ENCODE measurements at places on chromosomes 6 and 20.

GRCh38 chr6:110034667-110035036 is 56.5 kb downstream of the GPR6 start:
- DNase-seq, result no peak

DNA sequence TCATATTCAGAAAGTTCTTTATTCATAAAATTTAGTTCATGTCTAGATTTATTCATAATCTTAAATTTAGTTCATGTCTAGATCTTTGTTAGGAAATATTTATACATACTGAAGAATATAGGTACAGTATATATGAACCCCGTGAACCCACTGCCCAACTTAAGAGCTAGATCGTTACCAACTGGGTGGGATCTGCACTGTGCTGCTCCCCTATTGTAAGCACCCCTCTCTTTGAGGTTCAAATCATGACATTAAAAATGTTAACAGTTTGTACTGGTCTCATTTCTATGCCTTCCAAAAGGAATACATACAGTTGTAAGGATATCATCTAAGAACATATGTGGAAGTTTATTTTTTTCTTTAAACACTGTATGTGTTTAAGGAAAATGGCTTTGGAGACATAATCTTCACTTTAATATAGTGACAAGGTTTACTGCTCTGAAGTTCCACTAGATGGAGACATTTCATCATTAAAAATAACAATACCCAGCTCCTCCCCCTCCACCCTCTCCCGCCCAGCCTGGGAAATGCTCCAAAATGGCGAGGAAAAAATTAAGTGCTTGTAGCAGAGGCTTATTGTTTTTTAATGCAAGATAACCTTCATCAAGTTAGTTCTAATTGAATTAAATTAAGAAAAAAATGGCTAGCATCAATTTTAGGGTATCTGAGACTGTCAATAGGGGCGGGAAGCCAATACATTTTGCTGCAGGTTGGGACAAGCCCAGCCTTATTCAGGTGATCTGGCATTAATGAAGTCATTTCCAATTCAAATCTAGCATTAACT is 104.1 kb upstream of the TRAF3IP2 start:
- peak; percentile 51 for DNase-seq

GRCh38 chr6:83108378-83108777 is 40.9 kb downstream of the DOP1A start:
- DNase-seq, result no peak

GRCh38 chr20:63641146-63641791 is 12.0 kb downstream of the STMN3 start:
- DNase-seq, result no peak

- DNase-seq, result no peak
Observed at GRCh38 chr6:169678342-169678741, 23.5 kb downstream of the WDR27 start.

- DNase-seq, result no peak
Observed at GRCh38 chr6:159012201-159012600, 12.2 kb upstream of the RSPH3 start.

DNA sequence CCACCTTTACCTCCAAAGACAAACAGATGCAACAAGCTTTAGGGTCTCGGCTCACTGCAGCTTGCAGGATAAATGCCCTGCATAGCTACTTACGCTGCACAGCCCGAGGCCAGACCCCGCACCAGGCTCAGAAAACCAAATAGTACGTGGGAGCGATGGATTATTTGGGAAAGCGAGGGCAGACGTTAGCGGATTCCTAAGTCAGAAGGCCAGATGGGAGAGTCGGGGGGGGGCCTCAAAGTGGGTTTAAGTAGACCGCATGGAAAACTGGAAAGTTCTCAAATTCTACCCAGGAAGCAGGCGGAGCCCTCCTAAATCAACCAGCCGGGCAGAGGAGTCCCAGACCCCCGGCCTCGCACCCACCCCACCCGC is 382 bp downstream of the SFT2D1 start:
- DNase-seq, result no peak

- DNase-seq, result no peak
Observed at GRCh38 chr6:29509239-29509638, 21.5 kb upstream of the MAS1L start.

DNA sequence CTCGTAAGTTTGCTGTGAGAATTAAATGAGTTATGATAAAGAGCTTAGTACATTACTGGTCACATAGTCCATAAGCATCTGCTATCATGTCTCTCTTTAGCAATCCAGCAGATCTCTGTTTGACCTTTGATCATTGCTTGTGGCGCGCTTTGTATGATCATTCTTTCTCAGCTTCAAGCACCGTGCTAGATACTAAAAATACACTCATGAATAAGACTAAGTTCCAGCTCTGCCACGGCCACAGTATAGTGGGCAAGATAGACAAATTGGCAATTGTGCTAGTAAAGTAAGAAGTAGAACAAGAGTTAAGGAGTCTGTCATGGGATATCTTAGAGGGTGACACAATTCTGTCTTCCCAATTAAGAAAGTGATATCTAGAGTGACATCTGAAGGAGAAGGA is 75.2 kb upstream of the ADGRF1 start:
- no peak for DNase-seq

- DNase-seq, result no peak
Observed at GRCh38 chr20:8895472-8895871, 173.4 kb upstream of the PLCB4 start.

GRCh38 chr6:43129434-43130194 is 41.5 kb upstream of the SRF start:
- no peak for DNase-seq

DNA sequence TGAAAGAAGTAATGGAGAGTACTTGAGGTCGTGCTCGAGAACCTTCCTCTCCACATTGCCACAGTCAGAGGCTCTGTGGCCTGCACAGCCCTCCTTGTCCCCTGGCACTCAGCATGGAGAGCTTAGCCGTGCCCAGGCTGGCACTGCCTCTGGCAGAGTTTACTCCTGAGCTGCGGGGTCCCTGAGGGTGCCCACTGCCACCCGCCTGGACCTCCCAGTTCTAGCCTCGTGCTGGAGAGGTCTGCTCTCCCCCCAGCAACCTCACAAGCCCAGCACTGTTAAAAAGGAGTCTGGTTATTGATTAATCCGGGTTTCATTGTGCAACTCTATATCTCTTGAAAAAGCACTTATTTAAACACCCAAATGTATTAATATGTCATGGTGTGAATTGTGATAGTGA is 226.8 kb downstream of the TMEM242 start:
- no peak for DNase-seq

- no peak for DNase-seq
Observed at GRCh38 chr20:8421981-8422380, 289.9 kb downstream of the PLCB1 start.

DNA sequence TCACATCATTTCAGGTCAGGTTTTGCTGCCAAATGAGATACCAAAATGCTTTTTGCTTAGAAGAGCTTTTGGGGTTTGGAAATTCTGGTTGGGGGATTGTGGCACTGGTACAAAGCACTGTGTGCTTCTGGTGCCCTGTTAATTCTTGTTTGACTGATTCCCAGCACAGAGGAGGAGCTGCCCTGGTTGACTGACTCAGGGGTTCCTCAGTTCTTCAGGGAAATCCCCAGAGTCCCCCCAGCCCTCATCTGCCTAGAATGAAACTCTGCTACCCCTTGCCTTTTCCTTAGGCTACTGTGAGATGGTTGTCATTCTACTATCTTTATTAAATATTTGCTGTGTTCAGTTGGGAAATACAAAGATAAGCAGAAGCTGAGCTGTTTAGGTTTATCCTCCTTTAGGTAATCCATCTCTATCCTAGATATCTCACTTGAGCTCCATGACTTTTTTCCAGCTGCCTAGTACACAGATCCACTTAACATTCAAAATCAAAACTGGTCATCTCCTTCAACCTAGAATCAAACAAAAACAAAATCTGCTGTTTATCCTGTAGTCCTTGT is 24.9 kb upstream of the TSPYL1 start:
- DNase-seq, result no peak

- no peak for DNase-seq
Observed at GRCh38 chr6:40740518-40740917, 153.4 kb upstream of the LRFN2 start.

DNA sequence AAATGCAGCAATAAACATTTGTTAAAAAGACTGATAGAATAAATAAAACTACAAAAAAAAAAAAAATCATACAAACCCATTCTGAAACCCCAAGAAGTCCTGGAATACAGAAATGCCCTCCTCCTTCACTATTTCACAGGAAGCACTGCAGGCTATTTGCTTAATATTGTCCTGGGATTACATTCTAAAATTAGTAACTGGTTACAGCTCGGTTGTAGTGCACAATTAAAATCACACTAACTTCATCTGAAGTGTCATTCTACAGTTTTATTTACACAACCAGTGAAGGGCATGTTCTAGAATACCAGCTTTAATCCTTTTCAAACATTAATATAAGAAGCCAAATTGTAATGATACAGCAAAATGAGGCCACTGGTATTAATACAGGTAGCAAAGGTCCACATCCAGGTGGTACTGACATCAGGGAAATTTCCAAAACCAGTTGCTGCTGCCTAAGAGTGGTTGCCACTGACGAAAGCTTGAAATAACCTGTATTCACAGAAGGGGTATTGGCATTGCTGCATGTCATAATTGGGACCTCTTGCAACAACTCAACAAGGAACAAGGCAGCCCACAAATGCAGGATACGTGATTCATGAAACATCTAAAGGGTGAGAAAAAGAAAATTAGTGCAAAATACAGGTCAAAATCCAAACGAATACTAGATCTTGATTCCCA is 26.9 kb downstream of the AKIRIN2 start:
- DNase-seq, result no peak

DNA sequence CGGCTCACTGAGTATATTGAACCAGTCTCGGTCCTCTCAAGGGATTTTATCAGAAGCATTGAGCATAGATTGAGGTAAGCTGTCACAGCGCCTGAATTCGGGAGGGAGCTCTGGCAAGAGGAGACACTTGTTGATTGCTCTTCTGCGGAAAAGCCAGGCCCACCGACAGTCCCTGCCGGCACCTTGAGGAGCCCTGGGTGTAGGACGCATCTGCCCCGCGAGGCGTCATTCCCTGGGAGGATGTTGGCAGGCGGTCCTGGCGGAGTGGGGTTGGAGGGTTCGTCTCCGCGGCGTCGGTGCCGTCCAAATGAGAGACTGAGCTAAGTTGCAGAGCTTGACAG is 843 bp downstream of the FBXO9 start:
- no peak for DNase-seq

DNA sequence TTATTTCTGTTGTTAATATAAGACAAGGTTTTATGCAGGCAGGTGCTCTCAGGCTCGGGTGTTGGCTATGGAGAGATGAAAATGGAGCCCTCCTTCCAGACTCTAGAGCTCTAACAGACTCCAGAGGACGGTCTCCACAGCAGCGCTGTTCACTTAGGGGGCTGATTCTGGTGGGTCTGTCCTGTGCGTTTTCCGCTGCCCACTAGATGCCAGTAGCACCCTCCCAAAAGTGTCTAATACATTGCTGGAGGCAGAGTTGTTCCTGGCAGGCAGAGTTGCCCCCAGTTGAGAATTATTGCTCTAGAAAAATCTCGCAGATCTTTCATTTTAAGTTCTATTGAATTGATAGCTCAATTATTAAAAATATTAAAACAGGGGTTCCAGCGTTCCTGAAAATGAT is 109.9 kb downstream of the MAP3K4 start:
- DNase-seq, result no peak

- DNase-seq, result no peak
Observed at GRCh38 chr6:130908958-130909357, 81.8 kb downstream of the SMLR1 start.

DNA sequence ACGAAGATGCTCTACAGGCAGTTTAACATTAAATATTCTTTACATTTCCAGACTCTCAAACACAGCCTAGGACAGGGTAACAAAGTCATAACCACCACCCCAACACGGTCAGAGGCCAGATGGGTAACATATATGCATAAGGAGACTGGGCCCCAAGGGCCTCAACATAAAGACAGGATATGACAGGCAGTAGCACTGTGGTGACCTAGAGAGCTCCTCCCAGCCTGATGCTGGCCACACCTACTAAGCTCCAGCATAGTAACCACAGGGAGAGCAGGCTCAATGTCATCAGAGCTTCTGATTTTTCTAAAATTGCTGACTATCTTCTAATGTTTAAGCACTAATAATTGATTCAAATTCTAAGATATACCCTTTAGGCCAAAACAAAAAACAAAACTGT is 21.7 kb downstream of the SMLR1 start:
- DNase-seq, result no peak

- DNase-seq, result no peak
Observed at GRCh38 chr6:116019428-116019827, 41.3 kb downstream of the FRK start.

DNA sequence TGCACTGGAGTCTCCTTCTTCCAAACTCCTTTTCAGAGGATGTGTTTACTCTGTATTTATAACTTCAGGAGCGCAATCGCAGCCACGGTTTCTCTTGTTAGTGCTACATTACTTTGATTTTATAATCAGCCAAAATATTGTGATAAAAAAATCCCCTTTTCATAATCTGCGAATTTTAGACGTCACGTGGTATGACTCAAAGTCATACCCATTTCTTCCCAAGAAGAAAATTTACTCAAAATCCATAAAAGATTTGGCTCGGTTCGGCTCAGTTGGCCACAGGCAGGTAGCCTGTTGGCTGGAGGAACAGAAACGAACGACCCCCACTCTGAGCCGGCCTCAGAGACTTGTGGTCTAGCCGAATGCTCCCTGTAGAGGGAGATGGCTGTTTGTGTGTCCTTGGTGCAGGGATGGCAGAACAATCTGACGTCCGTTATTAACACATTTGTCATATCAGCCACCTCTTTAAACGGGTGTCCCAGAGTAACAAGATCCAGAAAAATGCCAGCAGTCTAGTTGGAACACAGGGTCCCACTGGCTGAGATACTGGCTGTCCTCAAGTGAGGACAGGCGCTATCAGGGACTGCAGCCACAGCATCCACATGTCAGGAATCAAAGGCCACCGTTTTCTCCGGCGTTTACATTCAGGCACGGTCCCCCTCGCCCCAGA is 247.6 kb downstream of the DLL1 start:
- no peak for DNase-seq

DNA sequence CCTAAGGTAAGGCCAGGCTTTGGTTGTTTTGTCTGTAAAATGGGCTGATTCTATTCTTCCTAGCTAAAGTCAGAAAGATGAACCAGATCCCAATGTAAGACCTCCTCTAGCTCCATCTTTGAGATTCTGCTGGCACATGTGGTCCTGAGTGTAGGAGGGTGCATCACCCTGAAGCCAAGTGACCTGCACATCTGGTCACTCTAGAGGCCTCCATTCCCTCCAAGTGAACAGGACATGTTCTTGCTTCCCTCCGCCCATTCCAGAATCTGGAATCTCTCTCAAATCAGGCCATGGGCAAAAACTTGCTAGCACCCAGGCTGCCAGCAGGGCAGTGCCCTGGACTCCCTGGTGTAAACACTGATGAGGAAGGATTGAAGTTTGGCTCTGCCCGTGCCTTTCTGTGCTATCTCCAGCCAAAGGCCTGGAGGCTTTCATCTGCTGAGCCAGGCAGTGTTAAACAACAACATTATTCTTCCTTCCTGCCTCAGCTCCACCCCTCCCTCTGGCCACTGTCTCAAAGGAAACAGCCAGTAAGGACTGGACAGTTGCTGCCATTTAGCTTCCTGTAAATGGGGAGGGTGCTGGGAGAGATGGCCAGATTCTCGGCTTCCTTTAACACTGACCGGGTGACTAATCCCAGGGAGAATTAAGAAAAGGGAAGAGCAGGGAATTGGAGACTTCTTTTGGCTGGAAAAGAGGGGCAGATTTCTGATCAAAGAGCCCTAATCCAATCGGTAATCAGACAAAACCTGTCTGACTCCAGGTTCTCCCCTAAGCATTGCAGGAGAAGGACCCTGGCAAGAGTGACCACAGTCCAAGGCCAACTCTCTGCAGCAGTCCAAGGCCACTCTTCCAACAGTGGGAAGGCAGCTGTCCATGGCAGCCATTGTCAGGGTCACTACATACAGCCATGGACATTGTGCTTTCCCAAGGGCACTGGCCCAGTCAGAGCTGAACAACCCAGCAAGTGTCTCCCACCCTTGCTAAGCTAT is 19.5 kb upstream of the ADGRF1 start:
- peak; percentile 4 for DNase-seq

- DNase-seq, result no peak
Observed at GRCh38 chr20:18310592-18310991, 22.3 kb downstream of the ZNF133 start.
